ENCODE measurements at places on chromosomes 6 and 20.

GRCh38 chr6:75217193-75217592, 11.3 kb upstream of the COL12A1 start:
- DNase-seq, result no peak

DNA sequence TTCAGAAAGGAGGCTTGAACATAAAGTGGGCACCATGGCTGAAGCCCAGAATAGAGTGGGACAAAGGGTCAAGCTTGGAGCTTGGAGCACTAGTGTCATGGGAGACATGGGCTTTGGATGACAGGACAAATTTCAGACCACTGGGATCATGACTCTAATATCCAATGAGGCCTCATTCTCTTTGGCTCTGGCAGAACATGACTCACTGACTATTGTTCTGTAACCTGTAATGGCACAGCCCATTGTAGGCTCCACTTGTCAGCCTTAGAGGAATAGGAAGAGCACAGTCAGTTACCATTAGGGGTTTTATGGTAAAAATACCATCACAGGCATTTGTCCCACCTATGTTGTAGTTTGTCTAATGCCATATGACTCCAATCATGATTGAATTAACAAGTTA, 34.0 kb upstream of the MMS22L start:
- DNase-seq, result no peak

GRCh38 chr6:126787635-126788034, 330.8 kb upstream of the RSPO3 start:
- no peak for DNase-seq

GRCh38 chr6:164258421-164258820, 843.9 kb downstream of the QKI start:
- no peak for DNase-seq

- DNase-seq, result no peak
These were observed 245.8 kb downstream of the SYNE1 start for GRCh38 chr6:152391179-152391880.

Measured in Caco-2 (cell line).